ENCODE measurements at places on chromosomes 13 and 19.

- no peak for DNase-seq
Observed at GRCh38 chr13:50389726-50390125, 374.5 kb downstream of the KCNRG start.

DNA sequence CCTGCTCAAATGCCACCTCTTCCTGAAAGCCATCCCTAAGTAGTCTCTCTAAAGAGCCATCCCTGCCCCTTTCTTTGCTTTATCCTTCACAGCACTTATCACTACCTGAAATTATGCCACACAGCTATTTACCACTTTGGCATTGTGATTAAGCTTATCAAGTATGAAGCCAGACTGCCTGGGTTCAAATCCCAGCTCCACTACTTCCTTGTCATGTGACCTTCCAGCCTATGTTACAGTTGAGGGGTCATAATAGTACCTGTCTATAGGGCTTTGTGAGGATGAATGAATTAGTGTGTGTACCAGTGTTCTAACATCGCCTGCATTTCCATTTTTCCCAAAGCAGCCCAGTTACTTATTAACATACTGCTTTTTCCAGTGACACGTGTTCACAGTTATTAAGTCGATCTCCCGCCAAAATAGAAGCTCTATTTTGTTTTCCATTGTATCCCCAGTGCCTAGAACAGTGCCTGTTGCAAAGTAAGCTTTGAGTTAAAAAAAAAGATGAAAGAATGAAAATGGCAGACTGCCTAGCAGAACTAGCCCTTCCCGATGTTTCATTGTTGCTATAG is 32.8 kb downstream of the ZSWIM9 start:
- DNase-seq: no peak

- DNase-seq: no peak
Observed at GRCh38 chr13:44739539-44739938, 163.4 kb upstream of the TSC22D1 start.

GRCh38 chr19:21765151-21765550 is 2.2 kb downstream of the ZNF100 start:
- DNase-seq: no peak

DNA sequence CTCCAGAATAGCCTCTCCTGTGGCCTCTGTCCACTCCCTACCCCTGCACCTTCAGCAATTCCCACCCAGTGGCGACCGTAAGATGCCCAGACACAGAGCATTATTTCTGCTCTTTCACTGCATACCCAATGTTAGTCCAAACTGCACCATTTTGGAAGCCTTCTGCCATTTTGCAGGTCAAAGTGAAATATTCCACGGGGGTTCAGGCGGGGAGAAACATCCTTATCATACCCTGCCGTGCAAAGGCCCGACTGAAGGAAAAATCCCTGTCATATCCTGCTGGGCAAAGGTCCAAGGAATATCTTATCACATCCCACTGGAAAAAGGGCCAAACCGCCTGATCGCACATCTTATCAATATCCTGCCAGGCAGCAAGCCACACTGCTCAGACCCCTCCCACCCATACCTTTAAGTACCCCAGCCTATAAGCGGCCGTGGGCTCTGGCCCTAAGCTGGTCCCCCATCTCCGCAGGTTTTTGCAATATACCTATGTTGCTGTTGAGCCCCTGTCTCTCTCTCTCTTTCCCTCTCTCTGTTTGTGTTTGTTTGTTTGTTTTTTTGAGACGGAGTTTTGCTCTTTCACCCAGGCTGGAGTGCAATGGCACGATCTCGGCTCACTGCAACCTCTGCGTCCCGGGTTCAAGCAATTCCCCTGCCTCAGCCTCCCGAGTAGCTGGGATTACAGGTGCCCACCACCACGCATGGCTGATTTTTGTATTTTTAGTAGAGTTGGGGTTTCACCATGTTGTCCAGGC is 18.2 kb downstream of the CLEC11A start:
- DNase-seq: no peak

DNA sequence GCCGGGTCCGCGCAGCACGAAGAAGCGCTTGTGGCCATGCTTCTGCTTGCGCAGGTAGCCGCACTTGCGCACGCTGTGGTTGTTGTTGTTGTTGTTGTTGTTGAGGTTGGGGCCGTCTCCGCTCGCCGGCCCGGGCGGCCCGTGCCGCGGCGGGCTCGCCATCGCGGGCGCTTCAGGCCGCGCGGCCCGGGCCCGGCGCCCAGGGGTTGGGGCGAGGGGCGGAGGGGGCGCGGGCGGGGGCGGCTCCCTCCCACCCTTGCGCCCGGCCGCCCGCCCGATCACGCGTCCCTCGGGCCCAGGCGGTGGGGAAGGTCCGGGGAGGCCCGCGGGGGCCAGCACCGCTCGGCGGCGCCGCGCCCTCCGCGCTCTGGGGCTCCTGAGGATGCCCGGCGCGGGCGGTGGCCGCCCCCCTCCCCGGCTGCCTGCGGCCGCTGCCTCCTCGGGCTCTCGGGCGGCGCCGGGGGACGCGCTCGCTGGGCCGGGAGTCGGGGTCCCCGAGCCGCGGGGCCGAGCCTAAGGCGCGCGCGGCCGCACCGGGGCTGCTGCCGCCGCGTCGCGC is 412 bp downstream of the IRS2 start:
- DNase-seq: peak; percentile 39

DNA sequence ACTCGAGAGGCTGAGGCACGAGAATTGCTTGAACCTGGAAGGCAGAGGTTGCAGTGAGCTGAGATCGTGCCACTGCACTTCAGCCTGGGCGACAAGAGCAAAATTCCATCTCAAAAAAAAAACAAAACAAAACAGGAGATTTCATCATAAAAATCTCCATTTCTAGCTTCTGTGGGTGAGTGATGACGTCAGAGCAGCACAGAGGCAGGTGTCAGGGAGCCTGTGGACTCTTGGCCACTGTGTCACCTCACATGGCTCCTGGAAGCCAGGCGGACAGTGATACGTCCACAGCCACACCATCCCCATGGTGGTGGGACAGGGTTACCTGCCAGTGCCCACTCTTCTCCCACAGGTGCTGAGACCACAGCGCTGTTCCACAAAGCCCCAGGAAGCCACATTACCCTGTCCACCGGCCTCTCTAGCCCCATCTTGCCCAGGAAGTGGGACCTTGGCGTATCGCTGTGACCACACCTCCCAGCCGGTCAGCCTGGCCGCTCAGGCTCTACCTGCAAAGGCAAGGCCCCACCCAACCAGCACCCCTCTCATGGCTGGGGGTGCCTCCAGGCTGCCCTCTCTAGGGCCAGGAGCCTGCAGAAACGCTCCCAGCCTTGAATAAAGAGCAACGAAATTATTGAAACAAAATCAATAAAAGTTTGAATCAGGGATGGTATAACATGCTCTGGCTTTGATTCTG is 2.5 kb upstream of the FXYD3 start:
- DNase-seq: no peak

- peak; percentile 47 for DNase-seq
Observed at GRCh38 chr19:23283925-23284324, 33.7 kb upstream of the ZNF724 start.

DNA sequence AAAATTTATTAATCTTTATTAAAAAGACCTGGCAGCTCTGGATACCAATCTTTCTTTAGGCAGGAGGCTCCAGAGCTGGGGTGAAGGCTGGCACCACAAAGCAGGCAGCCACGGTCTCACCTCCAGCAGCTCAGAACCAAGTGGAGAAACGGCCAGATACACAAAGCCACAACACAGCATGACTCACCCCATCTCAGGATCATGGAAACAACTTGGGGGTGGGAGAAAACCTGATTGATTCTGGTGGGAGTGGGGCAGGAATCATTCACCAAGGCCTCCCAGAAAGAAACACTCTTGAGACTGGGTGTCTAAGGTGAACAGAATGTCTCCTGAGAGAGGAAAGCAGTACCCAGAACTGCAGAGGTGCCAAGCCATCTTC is 64.2 kb downstream of the CRYL1 start:
- no peak for DNase-seq

- DNase-seq: no peak
Observed at GRCh38 chr19:1474765-1475351, 4.2 kb downstream of the C19orf25 start.

DNA sequence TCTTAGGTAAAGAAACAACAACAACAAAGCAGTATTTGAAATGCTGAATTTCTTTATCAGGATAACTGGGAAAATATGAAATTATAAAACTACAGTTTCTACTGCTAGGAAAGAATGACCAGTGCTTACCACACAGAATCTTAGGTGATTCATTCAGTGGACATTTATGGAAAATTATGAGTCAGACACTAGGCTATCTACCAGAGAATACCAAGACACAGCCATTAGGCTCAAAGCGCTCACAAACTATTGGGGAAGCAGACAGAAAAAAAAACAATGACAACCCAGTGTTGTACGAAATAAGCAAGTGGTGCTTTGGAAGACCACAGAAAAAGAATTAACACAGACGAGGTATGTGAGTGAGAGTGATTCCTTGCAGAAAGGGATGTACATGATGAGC is 1019.5 kb downstream of the PCDH9 start:
- DNase-seq: no peak

GRCh38 chr19:16197188-16197621 is 506 bp upstream of the AP1M1 start:
- no peak for DNase-seq

DNA sequence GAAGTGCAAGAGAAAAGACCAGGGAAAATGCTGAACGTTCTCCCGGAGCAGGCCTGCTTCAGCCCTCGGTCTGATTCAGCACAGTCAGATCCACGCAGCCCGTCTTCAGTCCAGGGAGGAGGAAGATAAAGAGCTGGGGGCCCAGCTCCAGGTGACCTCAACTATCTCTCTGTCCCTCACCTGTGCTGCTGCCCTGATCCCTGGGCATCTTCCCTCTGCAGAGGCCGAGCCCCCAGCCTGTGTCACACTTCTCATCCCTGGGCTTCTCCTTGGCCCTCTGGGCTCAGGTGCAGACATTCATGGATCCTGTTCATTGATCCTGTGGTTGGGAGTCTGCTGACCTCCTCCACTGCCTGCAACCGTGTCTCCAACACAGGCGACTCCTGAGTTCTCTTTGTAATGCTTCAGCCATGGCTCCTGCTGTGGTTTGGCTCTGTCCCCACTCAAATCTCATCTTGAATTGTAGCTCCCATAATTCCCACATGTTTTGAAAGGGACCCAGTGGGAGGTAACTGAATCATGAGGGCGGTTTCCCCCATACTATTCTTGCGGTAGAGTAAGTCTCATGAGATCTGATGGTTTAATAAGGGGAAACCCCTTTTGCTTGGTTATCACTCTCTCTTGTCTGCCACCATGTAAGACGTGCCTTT is 27.9 kb downstream of the COL4A2 start:
- no peak for DNase-seq

DNA sequence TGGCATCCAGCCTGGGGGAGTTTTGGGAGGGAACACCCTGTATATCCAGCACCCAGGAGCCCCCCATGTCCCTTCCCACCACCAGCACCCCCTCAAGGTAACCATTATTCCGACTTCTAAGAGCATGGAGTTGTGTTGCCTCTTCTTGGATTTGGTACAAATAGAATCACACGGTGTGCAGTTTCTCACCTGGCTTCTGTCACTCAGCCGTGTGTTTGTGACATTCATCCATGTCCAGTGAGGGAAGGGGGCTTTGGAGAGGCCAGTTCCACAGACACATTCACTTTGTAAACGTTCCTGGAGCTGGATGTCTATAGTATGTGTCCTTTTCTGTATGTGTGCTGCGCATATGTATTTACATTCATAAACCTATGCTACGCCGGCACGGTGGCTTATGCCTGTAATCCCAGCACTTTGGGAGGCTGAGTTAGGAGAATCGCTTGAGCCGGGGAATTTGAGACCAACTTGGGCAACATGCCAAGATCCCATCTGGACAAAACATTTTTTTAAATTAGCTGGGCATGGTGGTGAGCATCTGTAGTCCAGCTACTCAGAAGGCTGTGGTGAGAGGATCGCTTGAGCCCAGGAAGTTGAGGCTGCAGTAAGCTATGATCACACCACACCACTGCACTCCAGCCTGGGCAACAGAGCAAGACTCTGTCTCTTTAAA is 36.6 kb downstream of the MYH14 start:
- DNase-seq: no peak

DNA sequence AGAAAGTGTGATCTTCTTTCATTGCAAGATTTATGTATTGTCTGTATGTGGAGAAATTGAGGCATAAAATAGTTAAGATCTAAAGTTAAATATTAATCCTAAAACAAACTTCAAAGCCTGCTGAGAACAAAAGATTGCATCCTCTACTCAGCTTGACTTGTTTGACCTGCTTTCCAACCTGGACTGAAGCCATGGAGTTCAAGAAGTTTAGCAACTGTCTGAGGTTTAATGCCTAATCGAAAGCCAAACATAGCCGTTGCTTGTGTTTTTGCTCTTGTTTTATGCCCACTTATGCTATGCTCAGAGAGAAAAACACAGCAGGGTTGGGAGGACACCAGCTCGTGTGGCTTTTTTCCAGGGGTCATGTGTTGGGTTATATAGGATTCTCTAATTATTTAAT is 135.6 kb downstream of the NUFIP1 start:
- DNase-seq: no peak

- no peak for DNase-seq
Observed at GRCh38 chr13:87999788-88000187, 328.6 kb downstream of the SLITRK5 start.

DNA sequence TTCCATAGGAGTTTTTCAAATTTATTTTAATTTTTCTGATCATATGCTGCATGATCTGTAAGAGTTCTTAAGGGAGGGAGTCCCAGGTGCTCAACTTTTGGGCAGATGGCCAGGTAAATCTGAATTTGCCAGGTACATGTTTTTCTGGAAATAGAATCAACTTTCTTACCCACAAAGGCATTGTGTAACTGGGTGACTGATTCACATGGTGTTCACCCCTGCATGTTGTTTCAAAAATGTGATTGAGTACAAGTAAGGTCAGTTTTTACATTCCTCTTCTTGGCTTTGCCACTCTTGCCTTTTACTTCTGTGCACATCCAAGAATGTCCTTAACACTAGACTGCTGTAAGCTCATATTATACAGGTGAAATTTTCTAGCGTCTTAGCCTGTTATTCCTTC is 30.4 kb downstream of the RB1 start:
- DNase-seq: no peak

- no peak for DNase-seq
Observed at GRCh38 chr13:63198071-63198470, 1782.4 kb upstream of the PCDH20 start.

- no peak for DNase-seq
Observed at GRCh38 chr13:107680115-107680514, 535.2 kb downstream of the LIG4 start.

DNA sequence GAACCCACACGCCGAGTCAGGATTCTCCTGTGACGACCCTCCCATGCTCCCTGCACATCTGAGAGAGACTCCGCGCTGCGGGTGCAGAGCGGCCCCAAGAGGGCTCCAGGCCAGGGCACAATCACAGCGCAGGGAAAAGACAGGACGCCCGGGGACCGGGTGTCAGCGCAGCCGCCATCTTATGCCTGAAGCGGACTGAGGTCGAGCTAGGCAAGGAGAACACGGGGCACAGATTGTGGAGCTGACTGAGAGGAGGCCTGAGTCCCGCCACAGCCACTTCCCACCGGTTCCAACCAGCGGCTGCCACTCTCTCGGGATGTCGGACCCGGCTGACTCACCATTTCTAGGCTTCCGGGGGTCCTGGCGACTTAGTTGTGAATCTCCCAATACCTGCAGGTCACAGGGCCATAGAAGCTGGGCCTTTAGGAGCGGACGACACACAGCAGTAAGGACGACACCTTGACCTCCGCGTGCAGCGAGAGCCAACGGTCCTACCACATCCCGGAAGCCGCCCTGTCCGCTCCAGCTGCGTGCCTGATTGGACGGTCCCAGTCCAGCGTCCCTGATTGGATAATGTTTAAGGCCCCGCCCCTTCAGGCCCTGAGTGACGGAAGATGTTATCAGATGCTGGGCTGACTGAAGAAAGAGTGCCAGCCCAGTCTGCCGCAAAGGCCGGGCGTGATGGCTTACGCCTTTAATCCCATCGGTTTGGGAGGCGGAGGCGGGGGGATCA is at the start of gene ZNF728:
ZNF728 (minus strand) TSS at position 487 of the 733 bp plus-strand sequence; CDS start at position 341, 146 bp downstream.
- no peak for DNase-seq

GRCh38 chr13:99969919-99970650 is 1.5 kb downstream of the ZIC5 start:
- no peak for DNase-seq

All from effector CD4-positive, alpha-beta T cell (primary cell).